ENCODE measurements at places on chromosomes 4 and X.

DNA sequence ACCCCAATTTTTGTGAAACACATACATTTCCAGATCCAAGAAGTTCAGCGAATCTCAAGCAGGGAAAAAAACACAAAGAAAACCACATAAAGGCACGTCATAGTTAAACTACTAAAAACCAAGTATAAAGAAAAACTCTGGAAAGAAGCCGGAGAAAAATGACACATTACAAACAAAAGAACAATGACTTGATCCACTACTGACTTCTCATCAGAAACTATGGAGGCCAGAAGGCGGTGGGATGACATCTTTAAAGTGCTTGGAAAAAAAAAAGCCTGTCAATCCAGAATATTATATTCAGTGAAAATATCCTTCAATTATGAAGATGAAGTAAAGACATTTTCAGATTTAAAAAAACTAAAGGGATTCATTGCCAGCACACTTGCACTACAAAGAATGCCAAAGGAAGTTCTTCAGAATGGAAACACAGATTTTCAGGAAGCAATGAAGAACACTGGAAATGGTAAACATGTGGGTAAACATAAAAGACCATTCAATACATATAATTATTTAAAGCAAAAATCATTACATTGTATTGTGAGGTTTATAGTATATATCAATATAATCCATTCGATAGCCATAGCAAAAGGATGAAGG, 32.6 kb upstream of the PPP2R2C start:
- DNase-seq: no peak

GRCh38 chrX:74421036-74421739, at the start of gene SLC16A2:
Gene SLC16A2, plus strand, starts transcription at chrX:74421493. Its CDS starts 145 bp downstream, at chrX:74421638.
- no peak for DNase-seq

- no peak for DNase-seq
Observed at GRCh38 chr4:121050300-121050699, 22.0 kb downstream of the NDNF start.

DNA sequence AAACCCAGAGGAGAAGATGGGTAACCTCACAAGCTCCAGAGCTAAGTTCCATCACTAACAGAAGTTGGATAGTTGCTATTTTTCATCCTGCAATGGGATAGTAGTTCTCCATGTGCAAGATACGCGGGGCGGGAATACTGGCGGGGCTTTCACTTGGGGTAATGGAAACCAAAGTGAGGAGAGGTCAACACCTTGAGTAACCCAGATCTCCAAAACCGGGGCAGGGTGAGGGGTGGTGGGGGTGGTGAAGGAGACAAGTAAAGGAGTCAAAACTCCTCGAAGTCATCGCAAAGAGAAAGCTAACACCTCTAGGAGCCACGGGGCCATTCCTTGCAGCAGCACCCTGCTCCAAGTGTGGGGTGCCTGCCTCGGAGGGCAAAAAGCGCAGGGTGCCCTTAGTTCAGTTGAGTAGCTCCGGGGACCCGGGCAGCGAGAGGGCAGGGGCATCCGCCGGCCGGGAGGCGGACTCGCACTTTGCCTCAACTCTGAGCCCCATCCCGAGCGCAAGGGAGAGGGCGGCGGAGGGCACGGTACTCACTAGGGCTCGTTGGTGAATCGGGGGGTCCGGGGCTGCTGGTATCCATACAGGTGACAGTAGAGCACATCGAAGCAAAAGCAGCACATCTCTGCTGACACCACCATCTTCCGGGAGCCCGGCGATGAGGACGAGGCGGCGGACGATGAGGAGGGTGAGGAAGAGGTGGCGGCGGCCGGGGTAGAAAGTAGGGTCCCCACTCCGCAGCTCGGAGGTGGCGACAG, 645 bp downstream of the AMMECR1 start:
- peak; percentile 9 for DNase-seq

DNA sequence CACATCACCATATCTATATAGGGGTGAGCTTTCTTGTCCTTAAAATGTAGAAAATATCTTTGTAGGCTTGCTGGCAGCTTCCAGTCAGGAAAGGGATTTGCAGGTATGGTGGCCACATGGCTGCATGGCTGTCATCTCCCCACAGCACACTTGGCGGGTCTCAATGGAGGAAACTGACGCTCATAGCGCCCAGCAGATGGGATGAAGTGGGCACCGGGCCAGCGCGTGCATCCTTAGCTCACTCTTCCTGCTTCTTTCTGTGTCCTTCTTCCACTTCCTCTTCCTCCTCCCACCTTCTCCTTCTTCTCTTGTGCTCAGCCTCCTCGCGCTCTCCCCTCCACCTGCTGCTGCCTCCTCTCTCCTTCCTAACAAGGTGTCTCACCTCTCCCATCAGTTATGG, 156.2 kb upstream of the PSAPL1 start:
- no peak for DNase-seq

GRCh38 chrX:72052415-72053090, 79.2 kb downstream of the RTL5 start:
- no peak for DNase-seq

DNA sequence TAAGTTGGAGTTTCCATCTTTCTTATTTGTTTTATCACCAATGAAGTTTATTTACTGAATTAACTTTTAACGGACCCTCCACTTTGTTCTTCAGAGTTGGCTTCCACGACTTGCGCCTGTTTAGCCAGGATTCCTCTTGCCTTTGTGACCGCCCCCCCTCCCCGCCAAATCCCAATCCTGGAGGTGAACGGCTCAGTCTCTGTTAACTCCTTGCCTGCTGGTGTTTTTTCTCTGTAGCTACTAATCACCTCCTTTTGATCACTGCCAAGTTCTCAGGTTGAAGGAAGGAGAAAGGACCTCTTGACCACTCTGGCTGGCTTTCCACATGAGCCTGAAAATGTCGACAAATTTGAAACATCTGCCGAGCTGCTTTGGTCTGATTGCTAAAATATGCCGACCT, 46.8 kb upstream of the BCOR start:
- DNase-seq: no peak

GRCh38 chrX:120536061-120536460, 24.7 kb downstream of the CUL4B start:
- no peak for DNase-seq

DNA sequence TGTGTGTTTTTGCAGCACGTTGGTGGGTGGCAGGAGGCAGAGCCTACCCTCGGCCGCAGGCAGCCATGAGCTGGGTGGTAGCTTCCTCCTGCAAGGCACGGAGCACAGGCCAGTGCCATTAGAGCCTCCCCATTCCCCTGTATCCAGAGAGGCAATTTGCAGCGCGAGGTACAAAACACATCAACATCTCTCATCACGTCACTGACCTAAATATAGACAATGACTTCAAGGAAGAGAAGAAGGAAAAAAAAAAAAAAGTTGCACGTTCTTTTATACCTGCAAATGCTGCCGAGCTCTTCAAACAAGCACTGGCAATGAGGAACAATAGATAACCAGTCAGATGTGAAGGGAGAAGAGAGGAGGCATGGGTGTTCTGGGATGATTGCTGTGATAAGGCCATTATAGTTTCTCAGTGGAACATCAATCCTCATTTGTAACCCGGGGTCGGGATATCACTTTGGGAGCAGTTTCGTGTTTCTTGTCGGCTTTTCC, 159.9 kb downstream of the MGST2 start:
- DNase-seq: no peak

- no peak for DNase-seq
Observed at GRCh38 chr4:108622022-108622421, 1.6 kb downstream of the RPL34 start.

GRCh38 chr4:48698029-48698971, 81.8 kb downstream of the FRYL start:
- DNase-seq: no peak

DNA sequence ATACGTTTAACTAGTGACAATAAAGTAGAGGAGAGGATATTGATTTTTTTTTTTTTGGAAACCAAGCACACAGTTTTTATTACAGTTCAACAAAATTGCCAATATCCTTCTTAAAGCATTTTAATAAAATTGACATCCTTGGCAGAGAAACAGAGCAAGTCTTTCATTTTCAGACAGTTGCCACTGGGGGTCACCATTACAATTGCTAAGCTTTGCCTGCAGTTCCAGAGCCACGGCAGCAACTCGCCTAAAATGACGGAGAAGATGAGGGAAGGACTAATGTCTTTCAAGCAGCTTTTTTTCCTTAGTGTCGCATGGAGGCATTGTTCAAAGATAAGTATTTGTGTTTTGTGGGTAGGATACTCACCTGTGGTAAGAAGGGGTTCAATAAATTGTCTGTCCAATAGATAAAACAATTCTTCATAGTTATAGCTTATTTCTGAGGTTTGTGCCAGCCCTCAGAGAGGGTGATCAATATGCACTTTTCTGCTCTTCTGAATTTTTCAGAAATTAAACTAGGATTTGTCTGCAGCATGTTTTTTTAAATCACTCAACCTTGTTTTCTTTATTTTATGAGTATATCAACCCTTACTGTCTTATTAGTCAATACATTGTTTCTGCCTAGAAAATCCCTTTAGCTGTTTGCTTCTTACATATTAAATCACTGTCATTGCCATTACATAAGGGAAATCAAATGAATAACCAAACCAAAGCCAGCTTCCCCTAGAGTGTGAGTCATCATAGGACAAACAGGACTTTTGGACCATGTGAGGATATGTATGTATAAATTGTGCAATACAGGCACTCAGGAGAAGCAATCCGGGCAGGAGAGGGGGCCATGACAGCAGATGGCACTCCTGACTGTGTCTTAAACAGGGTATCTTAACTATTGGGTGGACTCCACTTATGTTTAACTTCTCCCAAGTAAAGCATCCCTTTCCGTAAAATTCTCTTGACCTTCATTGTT, 508.1 kb upstream of the ARX start:
- no peak for DNase-seq

- no peak for DNase-seq
Observed at GRCh38 chr4:22678940-22679854, 13.5 kb upstream of the GBA3 start.

DNA sequence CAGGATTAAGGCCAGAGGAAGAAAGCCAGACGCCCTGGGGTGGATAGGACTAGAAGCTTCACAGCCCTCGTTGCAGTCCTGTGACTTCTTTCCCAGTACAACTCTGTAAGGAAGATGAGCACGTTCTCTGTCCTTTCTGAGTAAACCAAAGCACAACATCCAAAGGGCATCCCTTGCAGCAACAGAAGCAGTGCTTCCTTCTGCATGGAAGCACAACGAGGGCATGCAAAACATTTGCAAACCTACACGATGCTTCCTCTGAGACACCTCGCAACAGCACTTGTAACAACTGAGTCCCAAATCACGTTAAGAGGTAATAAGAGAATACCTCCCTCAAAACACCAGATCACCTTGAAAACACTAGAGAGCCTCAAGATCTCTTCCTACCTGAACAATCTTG, 335.7 kb upstream of the RASGEF1B start:
- DNase-seq: no peak

- DNase-seq: no peak
Observed at GRCh38 chr4:80094191-80094590, 21.2 kb upstream of the ANTXR2 start.

DNA sequence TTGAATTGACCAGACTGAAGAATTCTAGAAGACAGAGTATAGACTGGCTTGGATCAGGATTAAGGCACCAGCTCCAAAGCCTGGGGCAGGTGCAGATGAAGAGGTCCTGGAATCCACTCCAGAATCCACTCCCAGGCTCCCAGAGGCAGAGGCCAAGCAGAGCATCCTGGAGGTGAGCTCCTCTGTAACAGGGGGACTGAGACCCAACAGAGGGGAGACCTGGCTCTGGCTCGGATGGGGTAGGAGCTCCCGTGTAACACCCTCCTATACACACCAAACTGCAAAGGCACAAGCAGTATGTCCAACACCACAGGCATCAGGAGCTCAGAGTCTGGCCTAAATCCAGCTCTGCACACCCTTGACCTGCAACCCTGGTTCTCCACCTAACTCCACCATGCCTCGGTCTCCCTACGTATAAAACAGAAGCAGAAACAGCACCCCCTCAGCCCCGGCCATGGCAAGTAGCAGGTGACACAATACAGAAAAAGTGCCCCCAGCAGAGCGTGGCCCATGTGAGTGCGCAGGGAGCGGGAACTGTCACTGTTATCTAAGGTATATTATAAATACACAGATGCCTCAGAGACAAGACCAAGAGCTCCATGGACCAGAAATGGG, 14.9 kb downstream of the RNF212 start:
- DNase-seq: no peak

DNA sequence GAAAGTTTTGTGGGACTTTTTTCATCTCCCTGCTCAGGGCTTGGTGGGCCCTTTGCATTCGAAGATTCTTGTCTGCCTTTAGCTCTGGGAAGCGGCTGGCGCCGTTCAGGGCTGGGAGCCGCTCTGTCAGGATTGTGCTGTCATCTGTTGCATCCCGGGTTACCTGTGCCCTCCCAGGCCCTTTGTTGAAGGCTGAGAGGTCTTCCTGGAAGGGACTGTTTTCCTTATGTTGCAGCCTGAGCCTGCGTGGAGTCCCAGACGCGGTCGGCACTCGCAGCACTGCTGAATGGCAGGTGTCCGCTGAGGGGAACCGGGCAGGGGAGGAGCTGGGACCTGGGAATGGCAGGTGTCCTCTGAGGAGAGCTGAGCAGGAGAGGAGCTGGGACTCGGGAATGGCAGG, 15.9 kb downstream of the RGS12 start:
- no peak for DNase-seq

GRCh38 chrX:131783555-131784308, 239.4 kb upstream of the STK26 start:
- DNase-seq: peak; percentile 31

DNA sequence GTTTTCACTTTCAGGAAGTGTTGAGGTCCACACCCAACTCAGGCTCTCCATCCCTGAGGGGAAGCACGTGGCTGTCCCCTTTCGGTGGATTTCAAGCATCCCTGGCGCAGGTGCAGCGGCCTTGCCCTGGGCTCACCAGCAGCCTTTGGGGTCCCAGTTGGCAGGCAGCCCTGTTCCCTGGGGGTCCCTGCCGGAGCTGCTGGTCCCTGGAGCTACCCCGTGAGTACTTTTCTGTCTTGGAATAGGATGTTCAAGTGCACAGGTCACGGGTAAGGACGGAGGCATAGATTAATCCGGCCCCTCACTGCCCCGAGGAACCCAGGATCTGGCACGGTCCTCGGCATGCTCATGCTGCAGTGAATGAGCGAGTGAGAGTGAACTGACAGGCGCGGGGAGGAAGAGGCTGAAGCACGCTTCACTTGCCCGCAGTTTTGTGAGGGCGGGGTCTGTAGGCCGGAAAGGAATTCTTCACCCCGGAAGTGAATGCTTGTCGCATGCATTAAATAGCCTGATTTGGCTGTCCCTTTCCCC, 117.2 kb upstream of the FAT1 start:
- DNase-seq: no peak

- peak; percentile 49 for DNase-seq
Observed at GRCh38 chr4:152100379-152101201, 339.8 kb upstream of the GATB start.

- DNase-seq: no peak
Observed at GRCh38 chr4:163548481-163549243, 54.2 kb downstream of the TMA16 start.

Measured in stimulated activated CD8-positive, alpha-beta memory T cell treated with anti-CD3 and anti-CD28 coated beads, Interleukin-12 subunit alpha, Interleukin-12 subunit beta, amount 100 ng/mL, for 4 hours (primary cell).